ENCODE measurements at places on chromosomes 3 and 15.

DNA sequence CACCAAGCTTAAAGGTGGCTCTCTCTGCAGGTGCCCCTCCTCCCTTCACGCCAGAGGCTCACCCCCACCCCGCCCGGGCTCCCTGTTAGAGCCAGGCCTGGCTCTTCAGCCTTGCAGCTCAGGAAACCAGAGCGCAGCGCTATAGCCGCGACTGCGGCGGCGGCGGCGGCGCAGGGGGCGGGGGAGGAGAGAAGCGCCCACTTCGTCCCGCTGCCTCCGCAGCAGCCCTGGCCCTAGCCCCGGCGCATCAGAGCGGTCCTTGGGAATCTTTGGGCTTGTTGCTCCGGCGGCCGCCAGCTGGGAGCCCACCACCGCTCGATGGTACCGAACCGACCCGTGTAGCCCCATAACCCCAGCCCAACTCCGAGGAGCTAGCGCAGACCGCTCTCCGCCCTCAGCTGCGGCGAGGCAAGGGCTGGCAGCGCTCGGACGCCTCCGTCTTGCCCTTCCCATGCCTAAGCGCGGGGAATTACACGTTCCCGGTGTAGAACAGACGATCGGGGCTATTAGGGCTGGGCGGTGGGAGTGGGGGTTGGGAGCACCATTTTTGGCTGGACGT, 1.2 kb downstream of the RASGRF1 start:
- no peak for DNase-seq

GRCh38 chr3:66449411-66449974, 51.3 kb downstream of the LRIG1 start:
- no peak for DNase-seq

- no peak for DNase-seq
These were observed 57.1 kb upstream of the POU1F1 start for GRCh38 chr3:87333393-87333892.

DNA sequence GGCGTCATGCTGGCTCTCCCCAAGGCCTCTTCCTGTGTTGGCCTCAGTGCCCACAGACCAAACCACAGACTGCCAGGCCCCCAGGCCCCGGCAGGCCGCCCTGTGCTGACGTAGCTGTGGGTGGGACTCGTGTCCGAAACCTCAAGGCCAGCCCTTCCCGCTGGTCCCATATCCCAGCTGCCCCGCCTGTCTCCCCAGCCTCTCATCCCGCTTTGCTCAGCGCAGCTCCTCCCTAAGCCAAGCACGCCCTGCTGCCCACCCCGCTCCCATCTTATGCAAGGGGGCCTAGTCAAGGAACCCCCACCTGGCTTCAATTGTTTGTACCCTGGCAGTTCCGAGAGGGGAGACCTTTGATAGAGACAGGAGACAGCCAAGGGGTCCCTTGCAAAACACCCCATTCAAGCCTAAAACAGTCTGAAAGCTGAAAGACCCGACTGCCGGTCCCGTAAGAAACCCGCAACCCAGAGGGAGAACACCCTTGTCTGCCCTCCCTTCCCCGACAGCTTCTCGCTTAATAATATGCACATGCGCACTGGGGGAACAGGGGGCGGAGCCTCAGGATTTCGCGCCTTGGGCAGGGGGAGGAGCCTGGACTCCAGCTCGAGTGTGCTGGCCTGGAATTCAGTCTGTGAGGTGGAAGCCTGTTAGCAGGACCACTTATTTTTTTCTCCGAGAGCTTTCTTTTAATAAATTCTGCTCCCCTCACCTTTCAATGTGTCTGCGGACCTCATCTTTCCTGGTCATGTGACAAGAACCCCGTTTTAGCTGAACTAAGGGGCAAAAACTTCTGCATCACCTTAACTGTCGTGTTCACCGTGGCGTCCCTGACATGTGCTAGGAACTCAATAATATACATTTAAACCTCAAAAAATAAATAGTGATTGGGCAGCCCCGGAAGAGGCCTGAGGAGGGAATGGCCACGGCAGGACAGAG, 17.2 kb downstream of the TNFAIP8L3 start:
- DNase-seq = no peak

DNA sequence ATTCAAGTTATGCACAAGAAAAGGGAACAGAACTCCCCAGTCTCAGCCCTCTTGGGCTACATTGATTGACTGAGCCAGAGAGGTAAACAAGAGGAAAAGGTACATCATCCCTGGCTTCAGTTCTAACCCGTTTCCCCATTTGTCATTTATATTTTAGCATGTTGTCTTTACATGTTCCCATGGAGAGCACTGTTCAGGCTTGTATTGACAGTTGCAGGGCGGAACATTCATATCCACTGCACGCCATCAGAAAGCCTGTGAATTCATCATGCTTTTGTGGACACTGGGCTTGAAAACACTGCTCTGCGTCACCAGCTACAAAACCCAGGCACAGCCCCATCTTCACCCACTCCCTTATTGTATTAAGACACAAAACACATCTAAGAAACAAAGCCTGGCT, 240.9 kb upstream of the EIF1B start:
- no peak for DNase-seq

DNA sequence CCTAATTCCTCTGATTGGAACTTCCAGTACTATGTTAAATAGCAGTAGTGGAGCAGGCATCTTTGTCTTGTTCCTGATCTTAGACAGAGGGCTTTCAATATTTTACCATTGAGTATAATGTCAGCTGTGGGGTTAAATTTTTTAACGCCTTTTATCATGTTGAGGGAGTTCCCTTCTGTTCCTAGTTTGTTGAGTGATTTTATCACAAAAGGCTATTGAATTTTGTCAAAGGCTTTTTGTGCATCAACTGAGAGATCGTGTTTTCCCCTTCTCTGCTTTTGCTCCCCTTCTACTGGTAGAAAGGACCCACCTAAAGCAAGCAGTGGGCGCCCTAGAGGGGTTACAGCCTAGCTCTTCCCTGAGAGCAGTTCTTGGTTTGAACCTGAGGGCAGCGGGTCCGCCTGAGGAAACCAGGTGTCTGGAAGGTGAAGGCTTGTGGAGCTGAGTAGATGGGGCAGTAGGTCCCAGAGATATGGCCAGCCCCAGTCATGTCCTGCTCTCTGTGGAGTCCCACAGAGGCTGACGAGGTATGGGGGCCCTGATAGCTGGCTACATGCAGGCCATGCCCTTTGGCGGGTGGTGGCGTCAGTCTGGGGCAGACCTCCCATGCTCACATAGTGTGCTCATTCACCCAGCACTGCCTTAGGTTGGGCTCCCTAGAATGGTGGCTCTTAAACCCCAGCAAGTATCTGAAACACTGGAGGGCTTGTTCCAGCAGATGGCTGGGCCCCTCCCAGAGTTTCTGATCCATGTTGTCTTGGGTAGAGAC, 11.3 kb downstream of the HDAC11 start:
- no peak for DNase-seq

DNA sequence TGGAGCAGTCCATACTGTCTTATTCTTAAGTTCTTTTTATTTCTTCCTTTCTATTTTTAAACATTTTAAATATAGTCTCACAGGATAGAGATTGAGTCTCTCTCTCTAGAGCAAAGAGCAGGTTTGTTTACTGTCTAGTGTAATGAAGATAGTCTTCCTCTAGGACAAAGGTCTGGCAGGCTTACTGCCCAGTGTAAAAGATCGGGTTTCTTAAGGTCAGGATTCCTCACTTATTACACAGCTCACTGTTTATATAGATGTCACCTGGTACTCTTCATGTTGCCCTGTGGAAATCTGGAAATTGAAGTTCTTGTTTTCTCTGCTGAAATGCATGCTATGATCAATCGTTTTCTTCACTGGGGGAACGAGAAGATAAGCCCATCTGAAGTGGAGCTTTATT, 76.0 kb downstream of the ZBBX start:
- DNase-seq = no peak

DNA sequence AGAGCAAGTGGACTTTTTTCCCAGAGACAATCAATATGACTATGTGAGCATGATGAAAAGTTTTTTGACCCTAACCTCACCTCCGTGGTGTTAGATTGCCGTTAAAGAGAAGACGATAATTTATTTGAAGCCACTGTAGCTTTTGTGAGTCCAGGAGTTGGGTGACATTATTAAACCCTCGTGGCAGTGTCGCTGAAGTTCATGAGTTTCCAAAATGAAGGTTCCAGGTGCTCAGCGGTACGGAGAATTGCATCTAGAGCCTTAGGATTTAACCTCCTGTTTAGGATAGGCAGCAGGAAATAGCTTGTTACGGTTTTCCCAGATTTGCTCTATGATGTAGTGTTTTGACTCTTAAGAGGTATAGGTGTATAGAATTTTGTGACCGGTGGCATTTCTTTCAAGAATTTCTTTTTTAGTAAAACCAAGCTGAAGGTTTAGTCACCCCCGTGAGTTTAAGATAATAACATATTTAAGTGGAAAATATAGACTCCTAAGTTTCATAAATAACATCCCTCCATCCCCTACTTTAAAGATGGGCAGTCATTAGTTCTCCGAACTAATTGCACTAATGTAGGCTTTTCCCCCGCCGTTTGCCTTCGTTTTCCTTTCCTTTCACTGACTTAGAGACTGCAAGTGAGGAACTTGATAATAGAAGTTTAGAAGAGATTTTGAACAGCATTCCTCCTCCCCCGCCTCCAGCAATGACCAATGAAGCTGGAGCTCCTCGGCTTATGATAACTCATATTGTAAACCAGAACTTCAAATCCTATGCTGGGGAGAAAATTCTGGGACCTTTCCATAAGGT, 2.0 kb downstream of the SMC4 start:
- DNase-seq = no peak

DNA sequence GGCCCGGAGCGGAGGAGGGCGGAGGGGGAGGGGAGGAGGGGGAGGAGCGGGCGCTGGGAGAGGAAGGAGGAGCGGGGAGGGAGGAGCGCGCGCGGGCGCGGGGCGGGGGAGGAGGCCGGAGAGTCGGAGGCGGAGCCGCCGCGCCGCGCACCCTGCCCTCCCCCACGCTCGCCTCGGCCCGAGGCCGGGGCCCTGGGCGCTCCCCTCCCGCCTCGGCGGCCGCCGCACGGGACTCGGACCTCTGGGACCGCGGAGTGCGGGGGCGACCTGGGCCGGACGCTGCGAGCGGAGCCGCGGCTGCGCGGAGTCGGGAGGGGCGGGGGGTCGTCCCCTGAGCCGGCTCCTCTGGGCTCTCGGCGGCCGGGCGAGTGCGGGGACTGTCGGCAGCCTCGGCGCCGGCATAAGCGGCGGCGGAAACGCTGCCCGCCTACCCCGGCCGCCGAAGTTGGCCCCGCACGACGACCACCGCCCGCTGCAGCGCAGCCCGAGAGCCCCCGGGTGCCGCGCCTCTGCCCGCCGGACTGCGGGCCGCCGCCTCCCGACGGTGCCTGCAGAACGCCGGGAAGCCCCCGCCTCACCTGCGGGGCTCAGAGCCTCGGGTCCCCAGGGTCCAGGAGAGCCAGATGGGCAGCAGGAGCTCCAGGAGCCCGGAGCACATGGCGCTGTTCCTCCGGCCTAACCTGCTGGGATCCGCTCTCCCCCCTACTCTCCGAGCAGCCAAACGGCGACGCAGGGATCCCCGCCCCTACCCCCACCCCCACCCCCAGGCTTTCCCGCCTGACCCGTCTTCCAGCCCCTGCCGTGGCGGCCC, 406 bp upstream of the GABRB3 start:
- DNase-seq = no peak

DNA sequence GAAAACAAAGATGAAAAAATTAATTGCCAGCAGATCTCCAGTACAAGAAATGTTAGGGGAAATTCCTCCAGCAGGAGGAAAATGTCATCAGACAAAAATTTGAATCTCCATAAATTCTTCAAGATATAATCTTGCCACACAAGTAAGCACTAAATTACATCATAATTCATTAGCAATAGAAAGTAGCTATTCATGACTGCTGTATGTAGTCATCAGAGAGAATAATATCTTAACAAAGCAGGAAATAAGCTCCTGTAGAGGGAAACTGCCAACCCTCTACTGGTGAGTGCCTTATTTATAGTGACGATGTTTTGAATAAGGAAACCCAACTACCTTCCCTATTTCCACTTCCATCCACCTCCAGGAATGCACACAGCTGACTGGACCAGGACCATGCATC, 15.8 kb upstream of the SLC27A2 start:
- no peak for DNase-seq

DNA sequence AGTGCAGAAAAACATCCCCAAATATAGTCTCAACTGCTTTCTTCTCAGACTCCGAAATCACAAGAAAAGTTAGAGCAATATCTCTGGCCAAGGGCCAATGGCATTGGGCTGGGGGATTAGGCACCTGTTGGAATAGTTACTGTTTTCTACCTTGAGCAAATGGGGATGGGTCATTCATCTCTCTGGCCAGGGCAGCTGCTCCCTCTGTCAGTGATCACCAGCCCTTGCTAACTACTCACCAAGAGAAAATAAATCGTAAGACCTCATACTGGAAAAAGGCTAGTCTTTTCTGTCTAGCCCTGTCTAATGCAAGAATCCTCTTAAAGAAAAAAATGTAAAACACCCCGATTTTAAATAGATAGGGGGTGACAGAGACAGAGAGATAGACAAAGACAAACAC, 10.9 kb downstream of the CERS3 start:
- DNase-seq = no peak

DNA sequence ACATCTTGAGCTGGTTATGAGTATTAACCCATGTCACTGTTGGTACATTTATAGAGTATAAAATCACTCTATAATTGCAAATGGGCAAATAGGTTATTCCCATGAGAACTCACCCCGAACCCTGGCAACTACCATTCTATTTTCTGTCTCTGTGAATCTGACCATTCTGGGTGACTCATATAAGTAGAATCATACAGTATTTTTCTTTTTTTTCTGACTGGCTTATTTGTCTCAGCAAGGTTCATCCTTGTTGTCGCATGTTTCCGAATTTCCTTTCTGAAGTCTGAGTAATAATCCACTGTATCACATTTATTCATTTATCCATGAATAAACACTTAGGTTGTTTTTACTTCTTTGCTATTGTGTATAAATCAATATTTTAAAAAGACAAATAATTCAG, 59.9 kb upstream of the CHRM5 start:
- DNase-seq = no peak

GRCh38 chr3:10366651-10367101, 45.8 kb upstream of the SEC13 start:
- no peak for DNase-seq
